ENCODE measurements at places on chromosomes 7 and 10.

GRCh38 chr7:129502708-129503685 is 666 bp downstream of the SMKR1 start:
- no peak for DNase-seq

DNA sequence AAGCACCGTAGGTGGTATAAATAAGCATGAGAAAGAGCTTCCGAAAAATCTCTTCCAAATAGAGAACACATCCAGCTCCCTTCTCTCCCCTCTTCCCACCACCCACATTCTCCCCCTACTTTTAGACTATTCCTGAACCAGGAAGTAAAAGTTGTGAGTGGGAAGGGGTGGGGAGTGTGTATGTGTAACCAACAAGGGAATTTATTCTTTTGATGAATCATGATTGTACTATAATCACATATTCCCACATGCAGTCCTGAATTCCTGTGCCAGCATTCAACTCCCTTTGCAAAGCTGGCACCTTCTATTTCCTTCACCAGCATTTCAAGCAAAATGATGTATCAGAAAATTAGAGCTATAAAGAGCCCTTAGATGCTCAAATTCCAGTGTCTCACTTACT is 230.6 kb upstream of the CHRM2 start:
- no peak for DNase-seq

- no peak for DNase-seq
Observed at GRCh38 chr10:94002156-94002555, 8.4 kb downstream of the PLCE1 start.

- no peak for DNase-seq
Observed at GRCh38 chr7:153090209-153090608, 330.7 kb downstream of the ACTR3B start.

DNA sequence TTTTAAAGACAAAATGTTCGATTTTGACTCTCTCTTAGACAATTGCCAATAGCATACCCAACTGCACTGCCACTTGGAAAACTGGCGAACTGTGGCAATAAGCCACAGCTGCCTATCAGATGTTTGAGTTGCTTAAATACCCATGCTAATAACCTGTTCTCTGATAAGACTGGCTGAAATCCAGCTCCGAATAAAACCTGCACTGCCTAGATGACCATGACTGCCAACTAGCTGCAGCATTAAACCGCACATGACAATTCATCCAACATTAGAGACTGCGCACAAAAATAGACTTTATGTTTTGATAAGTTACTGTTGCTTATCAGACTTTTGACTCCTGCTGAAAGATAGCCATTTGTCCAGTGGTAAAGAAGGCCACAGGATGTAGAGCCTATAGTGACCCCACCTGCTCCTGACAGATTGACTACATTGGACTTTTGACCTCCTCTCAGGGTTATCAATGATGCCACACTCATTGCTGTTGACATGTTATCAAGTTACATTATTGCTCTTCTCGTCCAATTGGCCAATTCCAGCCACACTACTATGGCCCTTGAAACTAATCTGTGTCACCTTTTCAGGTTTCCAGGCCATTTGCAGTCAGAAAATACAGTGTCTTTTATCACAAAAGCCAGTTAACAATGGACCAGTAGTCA is 299.0 kb downstream of the HGF start:
- DNase-seq, result no peak

DNA sequence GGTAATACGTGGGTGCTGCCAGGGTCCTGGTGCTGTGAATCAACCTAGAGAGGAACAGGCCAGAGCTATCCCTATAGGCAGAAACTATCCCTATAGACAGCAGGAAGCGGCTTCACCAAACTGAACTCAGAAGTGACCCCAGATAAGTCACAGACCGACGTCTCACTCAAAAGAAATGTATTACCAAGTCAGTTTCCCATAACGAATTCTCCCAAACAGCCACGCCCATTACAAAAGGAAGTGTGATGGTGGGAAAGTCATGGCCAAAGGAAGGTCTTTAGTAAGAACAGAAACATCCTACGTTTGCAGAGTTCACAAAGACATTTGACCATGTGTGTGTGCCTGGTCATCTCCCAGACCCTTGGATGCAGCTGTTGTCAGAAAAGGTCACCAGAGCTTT is 470.8 kb upstream of the ADARB2 start:
- DNase-seq, result no peak

- no peak for DNase-seq
Observed at GRCh38 chr7:89334797-89335196, 539.3 kb upstream of the TEX47 start.

DNA sequence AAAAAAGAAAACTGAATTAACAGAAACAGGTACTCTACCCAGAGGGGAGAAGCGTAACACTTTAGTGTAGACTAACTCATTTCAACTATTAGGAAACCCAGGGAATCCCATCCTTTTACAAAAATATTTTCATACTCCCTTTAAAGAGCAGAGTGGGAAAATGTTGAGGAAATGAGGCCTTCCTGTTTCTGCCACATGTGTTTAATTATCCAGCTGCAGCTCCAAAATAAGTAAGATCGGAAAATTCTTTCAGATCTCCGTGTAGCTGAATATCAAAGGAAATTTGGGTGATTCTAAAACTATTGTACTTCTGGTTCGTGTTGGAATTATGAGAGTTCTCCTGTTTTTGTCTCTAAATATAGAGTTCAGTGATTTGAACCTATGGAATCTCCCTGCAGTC is 58.0 kb upstream of the CAV2 start:
- no peak for DNase-seq

DNA sequence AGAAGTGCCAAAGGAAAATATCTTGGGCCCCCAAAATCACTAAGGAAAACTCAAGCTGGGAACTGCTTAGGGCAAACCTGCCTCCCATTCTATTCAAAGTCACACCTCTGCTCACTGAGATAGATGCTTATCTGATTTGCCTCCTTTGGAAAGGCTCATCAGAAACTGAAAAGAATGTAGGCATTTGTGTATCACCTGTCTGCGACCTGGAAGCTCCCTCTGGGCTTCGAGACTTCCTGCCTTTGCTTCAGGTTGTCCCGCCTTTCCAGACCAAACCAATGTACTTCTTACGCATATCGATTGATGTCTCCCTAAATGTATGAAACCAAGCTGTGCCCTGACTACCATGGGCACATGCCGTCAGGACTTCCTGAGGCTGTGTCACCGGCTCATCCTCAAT is 14.5 kb upstream of the LRRC72 start:
- DNase-seq, result no peak
